ENCODE measurements at places on chromosomes 13 and 19.

DNA sequence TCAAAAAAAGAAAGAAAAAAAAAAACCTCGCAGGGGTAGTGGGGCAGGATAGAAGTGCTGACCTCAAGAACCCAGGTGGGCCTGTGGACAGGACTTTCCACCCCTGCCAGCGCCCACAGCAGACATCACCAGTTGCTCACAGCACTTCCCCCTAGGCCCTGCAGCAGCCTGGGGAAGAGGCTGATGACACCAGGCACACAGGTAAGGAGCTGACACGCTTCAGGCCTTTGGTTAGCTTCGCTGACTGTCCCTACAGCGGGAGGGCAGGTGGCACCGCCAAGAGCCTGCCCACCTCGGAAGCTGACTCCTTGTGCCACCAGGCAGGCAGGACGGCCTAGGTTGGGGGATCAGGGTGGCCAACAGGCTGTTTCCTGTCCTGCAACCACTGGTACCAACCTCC, 8.9 kb downstream of the LONP1 start:
- no peak for DNase-seq

- peak; percentile 27 for DNase-seq
Measured at GRCh38 chr13:114339857-114340534, 25.7 kb downstream of the CHAMP1 start.

GRCh38 chr13:41905600-41906254, 55.2 kb downstream of the VWA8 start:
- no peak for DNase-seq

- DNase-seq = no peak
Measured at GRCh38 chr19:7382694-7383093, 34.0 kb downstream of the ARHGEF18 start.

DNA sequence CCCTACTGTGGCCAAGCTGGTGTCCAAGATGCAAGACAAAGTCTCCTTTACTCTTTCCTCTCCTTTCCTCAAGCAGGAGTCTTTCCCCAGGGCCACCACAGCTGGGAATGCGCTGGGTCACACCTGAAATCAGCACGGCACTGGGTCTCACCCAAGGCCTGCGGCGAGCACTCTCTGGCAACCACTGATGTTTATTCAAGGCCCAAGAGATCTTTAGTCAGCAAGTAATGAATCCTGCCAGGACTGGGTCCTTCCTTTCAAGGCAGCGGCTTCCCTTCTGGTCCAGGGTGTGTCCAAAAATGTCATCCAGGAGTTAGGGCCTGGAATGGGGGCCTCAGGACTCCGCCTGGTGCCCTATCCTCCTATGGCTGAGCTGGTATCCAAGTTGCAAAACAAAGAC, 24.1 kb downstream of the BLOC1S3 start:
- DNase-seq = no peak

DNA sequence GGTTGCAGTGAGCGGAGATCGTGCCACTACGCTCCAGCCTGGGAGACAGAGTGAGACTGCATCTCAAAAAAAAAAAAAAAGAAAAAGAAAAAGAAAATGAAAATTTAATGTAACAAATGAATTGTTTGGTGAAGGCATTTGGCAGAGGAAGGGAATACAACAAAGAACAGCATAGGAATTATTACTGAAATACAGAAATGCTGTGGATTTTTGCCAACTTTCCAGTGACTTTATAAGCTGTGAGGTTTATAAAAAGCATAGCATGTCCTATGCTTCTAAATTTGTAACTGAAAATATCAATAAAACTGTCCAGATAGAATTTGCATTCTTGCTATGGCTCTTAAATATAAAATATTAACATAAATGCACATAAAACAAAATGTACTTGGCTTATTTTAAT, 112.9 kb upstream of the IRS2 start:
- no peak for DNase-seq

GRCh38 chr19:40279120-40279551, 6.0 kb downstream of the AKT2 start:
- DNase-seq = no peak

DNA sequence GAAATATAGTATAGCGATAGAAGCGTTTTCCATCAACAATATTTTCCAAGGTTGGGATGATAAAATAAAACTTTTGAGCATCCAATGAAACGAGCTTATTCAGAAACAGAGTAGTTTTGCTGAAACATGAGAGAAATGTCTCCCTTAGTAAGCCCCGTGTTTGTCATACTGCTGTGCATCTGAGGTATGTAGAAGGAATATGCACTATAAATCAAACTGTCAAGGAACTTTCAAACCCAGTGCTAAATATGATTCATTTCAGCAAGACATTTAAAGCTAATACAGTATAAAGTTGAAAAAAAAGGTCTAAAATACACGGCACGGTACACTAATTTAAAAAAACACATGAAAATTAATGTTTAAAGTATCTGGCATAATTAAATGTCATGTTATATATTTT, 546.2 kb downstream of the SLITRK5 start:
- DNase-seq = no peak

- DNase-seq = no peak
Measured at GRCh38 chr13:28408235-28408848, 86.6 kb downstream of the FLT1 start.

- DNase-seq = peak; percentile 79
Measured at GRCh38 chr19:38361633-38362075, 12.7 kb upstream of the PSMD8 start.

GRCh38 chr19:23800271-23800670, 41.6 kb upstream of the ZNF681 start:
- DNase-seq = no peak

- DNase-seq = no peak
Measured at GRCh38 chr13:37443538-37443937, 155.0 kb downstream of the POSTN start.

- no peak for DNase-seq
Measured at GRCh38 chr19:19193926-19194325, 1.9 kb downstream of the RFXANK start.

- DNase-seq = no peak
Measured at GRCh38 chr13:113645329-113645728, 12.7 kb downstream of the ATP4B start.

DNA sequence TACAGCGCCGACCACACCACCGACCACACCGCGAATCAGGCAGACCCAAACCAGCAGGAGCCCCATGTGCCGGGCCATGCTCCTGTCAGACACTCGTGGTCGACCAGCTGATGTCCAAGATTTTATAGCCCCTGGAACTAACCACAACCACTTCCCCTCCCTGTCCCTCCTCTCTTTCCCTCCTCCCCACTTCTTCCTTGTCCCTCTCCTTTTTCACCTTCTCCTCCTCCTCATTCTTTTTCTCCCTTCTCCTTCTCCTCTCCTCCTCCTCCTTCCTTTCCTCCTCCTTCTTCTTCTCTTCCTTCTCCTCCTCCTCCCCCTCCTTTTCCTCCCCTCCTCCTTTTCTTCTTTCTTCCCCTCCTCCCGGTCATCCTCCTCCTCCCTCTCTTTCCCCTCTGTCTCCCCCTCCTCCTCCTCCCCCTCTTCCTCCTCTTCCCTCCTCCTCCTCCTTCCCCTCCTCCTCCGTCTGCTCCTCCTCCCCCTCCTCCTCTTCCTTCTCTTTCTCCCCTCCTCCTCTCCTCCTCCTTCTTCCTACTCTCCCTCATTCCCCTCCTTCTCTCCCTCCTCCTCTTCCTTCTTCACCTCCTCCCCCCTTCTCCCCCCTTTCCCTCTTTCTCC, 670 bp downstream of the BSPH1 start:
- no peak for DNase-seq

DNA sequence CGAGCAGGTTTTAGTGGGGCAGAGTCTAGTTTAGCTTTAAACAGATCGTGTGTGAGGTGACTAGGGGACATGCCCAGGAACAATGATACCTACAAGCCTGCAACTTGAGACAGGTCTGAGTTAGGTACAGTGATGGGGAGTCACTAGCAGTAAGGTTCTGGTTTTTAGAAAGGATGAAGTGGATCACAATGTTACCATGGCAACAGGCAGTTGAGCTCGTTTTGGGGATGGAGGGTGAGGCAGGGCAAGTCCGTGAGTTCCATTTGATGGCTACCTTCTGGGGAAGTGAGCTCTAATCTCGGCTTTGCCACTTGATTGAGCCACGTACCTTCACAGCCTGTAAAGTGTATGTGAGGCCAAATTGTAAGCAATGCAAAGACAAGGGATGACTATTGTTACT, 76.0 kb upstream of the GTF3A start:
- DNase-seq = no peak

DNA sequence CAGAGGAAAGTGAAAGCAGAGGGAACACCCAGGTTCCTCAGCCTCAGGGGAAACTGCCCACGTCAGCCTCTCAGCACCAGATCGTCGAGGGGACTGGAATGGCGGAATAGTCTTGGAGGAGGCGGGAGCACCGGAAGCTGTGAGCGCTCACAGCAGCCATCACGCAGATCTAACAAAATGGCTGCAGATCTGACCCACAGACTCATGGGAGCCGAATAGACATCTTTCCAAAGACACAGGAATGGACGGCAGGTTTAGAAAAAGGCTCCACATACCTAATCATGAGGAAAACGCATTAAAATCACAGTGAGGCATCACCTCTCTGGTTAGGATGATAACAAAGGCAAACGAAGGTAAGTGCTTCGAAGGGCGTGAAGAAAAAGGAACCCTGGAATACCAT, 11.8 kb upstream of the LILRA2 start:
- no peak for DNase-seq

- no peak for DNase-seq
Measured at GRCh38 chr13:104976986-104977385, 1558.5 kb downstream of the EFNB2 start.

DNA sequence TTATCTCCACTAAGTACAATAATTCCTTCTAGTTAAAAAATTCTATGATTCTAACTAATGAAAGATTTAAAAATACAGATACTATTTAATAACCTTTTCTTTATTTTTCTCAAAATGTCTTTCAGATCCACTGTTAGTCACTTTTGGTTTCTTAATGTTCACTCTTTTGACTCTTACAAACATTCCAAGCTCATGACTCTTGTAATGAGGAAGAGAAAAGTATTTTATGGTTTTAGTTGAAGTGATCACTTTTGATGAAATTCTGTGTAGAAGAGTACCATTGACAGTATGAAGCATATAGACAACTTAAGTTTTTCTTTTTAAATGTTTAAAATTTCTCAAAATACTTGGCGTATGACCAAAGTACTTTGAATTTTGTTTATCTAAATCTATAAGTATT, 27.8 kb downstream of the COG3 start:
- DNase-seq = no peak

DNA sequence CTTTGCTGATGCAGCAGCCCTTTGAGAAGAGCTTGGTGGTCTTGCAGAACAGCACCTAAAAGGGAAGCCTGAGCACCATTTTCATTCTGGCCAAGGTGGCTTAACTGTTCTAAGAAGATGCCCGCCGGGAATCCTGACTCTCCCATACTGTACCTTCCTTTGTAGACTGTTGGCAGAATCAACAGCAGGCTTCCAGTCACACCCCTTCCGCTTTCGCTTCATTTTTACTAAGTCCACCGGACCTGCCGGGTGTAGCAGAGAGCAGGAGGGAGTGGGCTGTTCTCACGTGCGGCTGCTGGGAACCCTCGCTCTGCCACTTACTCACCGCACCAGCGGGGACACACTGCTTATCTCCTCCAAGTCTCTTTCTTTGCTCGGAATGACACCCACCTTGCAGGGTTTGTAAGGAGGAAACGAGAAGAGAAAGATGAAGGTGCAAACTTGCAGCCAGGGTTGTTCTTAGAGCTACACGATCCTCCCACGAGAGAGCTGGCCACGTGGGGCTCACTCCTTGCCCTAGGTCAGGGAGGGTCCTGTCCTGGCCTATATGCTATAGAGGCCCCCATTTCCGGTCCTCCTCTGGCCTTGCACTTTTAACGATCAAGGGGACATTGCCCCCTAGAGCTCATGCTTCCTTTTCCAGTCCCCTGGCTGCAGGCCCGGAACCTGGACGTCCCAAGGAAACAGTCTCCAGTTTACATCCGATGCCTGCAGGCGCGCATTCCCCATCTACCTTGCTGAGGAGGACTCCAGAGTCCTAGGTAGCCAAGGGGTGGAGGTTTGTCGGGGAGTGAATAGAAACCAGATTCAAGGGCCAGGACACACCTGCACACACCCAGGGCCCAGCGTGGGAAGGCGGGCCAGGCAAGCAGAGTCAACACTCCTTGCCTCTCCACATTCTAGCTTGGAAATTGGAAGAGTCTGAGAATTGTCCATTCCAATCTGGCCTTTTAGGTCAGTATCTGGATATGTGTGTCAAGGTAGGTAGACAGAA, 453.6 kb downstream of the IRS2 start:
- DNase-seq = no peak

GRCh38 chr13:23450340-23451046, 17.0 kb upstream of the SACS start:
- DNase-seq = no peak

DNA sequence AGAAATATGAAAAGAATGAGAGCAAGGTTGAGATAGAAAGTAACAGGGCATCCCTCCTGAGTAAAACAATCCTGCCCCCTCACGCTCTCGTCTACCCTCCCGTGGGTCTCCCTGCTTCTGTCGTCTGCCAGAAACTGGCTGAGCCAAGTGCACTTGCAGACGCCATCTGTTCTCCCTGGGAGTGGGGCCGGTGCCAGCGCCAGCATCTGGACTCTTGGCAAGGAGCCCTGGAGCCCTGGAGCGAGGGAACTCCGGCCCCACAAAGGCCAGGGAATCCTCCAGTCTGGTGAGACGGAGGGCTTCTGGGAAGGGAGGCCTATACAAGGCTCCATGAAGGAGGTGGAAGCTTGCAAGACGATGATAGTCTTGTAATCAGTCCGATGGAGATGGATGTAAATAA, 2.3 kb upstream of the TMEM91 start:
- DNase-seq = no peak

DNA sequence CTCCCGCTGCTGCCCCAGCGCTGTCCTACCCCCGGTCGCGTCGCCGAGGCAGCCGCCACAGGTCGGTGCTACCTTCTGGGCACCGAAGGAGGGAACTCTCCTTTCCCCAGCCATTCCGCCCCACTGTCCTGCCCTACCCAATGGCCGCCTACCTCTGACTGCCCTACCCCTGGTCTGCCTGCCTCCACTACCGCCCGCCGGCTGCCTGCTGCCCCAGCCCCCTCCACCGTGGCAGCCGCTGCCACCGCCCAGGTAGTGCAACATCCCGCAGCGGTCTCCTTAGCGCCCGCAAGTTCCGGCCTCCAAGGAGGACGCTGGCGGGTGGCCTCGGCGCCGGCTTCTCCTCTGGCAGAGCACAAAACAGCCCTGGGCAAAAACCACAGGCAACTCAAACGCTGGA, 1303.1 kb downstream of the UQCRFS1 start:
- no peak for DNase-seq

DNA sequence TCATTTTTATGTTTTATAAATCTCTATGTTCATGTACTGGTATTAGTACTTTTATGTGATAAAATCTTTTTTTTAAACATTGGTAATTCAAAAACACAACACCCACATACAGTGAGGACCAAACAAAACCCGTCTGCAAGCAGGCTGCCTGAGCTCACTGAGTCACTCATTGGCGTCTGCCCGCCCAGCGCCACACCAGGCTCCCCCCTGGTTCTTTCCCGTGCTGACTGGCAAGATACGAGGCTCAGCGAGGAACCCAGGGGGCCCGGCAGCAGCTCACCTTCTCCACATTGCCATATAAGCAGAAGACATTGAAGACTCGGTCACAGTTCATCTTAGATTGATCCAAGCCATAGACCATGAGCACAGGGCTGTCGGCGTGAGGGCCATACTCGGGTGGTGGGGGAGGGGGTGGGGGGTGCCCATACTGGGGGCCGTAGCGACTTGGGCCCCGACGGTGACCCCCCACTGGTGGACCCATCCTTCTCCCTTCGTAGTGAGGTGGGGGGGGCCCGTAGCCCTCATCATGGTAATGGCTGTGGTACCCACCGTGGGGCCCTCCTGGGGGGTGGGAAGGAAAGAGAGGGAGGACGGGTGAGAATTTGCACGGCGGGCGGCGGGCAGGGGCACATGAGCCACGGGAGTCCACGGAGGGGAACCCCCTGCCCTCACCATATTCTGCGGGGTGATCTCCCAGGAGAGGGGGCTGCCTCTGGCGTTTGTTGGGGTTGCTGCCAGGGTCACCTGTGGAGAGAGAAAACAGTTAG, 8.4 kb upstream of the ECH1 start:
- no peak for DNase-seq

All from T-helper 2 cell treated with Interferon-gamma antibody and Interleukin-4, amounts not matched to agents 5 μg/mL and 100 μg/mL, for 36 hours (primary cell).